Kidney glomerular epithelial cell (primary cell): ENCODE measurements at places on chromosomes 11 and 22.
A peak's percentile ranks its signal among the peaks of the same experiment; 100 is the strongest.

GRCh38 chr11:84714316-84714780 is 912.8 kb downstream of the DLG2 start:
- DNase-seq = peak; percentile 57

DNA sequence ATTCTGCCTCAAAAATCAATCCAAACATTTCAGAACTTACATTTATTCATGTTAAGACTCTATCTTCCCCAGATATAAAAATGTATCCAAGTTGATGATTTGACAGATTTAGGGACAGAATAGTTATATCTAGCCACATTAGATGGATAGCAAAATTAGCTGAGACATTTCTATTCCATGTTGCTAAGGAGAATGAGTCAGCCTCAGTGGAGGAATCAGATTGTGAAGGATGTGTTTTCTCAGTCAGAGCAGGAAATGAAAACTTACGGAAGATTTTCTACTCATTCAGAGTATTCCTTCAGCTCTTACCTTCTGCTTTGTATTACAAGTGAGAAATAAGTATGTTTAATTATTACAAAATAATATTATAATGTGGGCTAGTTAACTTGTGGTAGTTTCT is 556.3 kb upstream of the ANO3 start:
- DNase-seq = peak; percentile 15

DNA sequence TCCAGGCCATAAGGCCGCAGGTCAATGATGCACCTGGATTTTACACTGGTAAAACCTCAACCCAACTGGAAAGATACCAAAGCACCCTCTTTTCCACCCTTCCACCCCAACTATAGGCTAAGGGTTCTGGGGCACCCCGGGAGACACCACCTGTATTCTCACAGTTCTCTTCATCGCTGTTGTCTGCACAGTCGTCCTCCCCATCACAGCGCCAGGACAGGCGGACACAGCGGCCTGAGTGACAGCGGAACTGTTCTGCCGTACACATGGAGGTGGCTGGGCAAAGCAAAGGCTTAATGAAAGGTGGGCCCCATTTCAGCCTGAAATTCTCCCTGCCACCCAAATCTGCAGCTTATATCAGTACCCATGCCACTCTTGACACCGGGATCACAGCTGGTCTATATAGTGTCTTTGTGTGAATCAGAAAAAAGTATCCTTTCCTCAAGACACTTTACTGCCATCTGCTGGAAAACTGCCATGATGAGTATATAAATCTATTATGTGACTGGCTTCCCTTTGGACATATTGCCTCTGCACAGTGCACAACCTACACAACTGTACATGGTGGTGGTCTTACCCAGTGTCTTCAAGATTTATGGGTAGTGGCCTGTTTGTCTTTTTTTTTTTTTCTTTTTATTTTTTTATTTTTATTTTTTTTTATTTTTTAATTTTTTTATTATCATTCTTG is 21.5 kb downstream of the LRP4 start:
- peak; percentile 3 for DNase-seq

DNA sequence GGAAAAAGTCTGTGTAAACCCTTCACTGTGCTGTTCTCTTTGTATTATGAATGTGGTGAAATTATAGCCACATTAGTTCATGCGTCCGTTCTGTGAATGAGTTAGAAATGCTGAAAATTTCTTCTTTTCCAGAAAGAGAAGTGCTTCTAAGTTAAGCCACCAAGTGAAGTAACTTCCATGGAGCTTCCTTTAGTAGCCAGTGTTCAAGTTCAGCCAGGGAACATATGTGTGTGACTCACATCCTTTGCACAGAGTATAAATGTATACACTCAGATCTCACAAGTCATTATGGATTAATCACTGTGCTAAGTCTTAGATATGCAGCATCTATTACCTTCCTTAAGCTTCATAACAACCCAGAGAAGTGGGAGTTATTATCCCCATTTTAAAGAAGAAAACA is 3.1 kb upstream of the MMP8 start:
- DNase-seq = no peak

DNA sequence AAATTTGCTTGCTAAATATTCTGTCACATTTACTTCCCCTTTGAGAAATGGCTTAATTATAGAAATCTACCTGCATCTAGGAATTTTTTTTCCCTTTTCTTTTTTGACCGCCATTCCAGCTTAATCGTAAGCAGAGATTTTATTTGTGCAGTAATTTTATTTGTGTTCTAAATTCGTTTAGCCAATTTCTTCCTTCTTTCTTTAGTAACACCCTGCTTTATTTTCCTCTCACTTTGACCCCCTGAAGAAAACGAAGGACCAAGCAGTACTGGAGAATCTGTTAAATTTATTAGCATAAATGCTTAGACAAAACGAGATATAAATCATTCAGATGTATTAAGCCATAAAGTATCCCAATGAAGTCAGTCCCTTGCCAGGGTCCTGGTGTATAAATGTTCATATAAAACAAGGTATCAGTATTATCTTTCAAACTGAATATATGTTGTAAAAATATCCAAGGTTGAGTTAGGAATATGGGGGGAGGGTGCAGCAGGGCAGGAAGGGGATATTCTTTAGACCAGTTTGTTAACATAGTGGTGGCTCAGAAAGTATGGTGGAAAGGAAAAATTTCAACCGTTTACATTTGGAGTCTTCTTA is 5.1 kb upstream of the WT1 start:
- DNase-seq = no peak

GRCh38 chr11:64542172-64543125 is 48.6 kb upstream of the SLC22A12 start:
- DNase-seq = no peak

DNA sequence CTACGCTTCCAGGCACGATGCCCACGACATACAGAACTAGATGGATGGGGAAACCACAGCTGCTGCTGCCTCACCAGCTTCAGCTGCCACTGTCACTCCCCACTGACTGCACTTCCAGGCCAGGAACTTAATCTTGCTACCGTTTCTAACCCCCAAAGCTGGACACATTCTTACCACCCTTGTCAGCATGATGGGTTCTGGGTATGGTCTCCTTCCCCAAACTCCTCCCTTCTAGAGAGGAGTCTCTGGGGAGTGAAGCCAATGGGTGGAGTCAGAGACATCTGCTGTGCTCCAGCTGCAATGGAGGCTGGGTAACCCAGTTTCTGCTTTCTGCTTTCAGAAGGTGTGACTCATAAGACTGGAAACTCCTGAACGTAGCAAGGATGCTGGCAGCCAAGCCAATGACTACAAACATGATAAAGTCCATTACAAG is 87.0 kb upstream of the THY1 start:
- DNase-seq = peak; percentile 38

GRCh38 chr11:33772300-33772699 is 2.0 kb downstream of the FBXO3 start:
- peak; percentile 75 for DNase-seq

DNA sequence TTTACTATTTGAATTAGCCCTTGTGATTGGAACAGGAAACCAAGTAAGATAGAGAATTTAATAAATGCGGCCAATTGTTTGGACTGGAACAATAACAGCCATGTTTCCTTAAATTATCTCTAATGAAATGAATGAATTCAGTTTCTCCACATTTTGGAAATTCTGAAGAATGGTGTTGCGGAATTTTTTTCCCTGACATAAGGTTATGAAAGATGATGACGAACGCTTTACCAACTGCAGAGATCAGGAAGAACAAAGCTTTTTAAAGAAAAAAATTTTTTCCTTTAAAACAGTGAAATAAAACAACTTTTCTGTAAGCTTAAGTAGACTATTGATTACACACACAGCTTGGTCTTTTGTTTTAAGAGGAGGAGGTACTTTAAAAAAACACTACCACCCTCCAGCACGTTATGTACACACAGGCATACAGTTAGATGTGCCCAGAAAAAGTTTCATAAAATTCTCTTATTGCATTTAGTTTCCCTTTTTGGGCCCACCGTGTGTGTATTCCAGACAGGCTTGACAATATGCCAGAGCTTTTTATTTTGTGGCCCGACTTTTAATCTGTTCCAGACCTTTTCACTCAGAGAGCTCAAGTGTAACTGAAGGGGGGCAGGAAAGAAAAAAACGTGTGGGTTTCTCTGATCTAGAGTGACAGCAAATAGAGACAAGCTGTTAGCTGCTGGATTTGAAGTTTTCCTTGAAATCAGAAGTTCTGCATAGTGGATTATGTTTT is 77.3 kb downstream of the YAP1 start:
- DNase-seq = no peak

- DNase-seq = no peak
Measured at GRCh38 chr11:25200925-25201324, 704.1 kb downstream of the LUZP2 start.

DNA sequence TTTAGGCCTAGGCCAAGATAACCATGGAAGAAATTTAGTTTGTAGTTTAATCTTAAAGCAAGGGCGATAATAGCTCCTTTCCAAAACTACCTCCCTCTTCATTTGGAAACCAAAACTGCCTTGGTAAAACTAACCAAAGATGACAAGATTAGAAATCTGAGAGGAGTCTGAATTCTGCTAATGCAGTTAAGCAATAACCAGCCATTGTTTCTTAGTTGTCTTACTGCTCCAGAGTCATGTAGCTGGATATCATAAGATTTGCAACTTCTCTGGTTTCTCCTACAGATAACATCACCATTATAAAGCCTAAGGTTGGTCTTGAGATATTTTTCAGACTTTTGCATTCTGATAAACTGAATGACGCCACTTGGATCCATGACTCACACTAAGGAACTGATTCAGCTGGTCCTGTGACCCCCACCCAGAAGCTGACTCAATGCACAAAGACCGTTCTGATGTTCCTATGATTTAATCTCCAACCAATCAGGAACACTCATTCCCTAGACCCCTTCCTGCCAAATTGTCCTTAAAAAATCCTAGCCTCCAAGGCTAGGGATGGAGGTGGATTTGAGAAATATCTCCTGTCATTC is 200.8 kb downstream of the LUZP2 start:
- DNase-seq = no peak

- DNase-seq = no peak
Measured at GRCh38 chr22:49042066-49042465, 785.6 kb downstream of the BRD1 start.

DNA sequence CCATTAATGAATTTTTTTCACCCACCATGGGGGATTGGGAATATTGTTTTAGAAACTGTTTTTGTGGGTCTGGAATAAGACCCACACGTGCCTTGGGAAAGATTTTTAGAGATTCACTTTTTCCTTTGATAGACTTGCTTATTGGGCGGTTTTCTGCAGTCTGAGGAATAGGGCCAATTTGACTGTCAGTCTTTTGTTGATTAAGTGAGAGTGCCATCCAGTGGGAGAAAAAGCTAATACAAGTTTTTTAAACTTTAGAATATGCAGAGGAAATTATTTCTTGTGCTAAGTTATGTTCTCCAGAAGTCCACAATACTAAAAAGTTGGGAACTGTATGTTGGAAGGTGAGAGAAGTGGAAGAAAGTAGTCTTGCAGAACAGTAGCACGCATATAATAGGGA is 56.1 kb downstream of the PRMT3 start:
- peak; percentile 21 for DNase-seq

DNA sequence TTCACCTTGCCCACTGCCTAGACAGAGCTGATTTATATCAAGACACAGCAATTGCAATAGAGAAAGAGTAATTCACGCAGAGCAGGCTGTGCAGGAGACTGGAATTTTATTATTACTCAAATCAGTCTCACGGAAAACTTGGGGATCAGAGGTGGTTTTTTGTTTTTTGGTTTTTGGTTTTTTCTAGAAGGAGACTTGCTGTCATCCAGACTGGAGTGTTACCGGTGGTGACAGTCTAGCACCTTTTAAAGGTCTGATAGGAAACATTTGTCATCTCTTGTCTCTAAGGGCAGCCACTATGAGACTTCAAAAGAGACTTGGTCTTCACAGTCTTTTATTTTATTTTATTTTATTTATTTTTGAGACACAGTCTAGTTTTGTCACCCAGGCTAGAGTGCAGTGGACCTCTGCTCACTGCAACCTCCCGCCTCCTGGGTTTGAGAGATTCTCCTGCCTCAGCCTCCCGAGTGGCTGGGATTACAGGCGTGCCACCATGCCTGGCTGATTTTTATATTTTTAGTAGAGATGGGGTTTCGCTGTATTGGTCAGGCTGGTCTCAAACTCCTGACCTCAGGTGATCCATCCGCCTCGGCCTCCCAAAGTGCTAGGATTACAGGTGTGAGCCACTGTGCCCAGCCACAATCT is 19.1 kb downstream of the APOBEC3H start:
- DNase-seq = no peak

- no peak for DNase-seq
Measured at GRCh38 chr11:2498750-2499149, 53.9 kb downstream of the KCNQ1 start.

DNA sequence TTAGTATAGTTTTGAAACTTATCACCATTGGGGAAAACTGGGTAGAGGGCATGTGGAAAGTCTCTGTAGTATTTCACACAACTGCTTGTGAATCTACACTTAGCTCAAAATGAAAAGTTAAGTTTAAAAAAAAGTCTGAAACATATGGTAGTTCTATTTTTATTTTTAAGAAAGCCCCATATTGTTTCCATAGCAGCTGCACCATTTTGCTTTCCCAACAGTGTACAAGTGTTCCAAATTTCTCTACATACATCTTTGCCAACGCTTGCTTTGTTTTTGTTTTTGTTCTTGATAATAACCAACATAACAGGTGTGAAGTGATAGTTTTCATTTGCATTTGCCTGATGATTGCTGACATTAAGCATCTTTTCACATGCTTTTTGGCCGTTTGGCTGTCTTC is 445.2 kb downstream of the FAM181B start:
- no peak for DNase-seq

DNA sequence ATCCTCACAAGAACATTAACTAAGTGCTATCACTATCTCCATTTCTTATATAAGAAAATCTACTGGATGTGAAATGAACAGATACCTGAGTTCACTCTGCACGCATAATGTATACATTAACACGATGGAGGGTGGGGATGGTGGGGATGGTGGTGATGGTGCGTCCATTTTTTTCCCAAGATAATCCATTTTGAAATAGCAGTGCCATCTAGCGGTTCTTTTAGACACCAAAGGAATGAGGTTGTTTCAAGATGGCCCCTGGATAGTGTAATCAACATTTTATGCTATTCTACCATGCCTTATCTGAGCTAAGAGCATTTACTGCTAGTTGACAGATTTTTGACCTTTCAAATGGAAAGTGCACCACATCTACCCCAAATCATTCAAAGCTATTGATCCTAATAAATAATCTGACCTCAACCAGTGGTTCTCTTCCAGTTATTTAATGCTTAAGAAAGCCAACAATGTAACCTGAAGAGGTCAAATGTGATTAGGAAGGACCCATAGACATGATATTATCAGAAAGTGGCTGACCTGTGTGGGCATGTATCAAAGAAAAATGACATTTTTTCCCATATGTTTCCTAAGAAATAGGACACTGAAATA is 714.7 kb upstream of the TENM4 start:
- peak; percentile 32 for DNase-seq

DNA sequence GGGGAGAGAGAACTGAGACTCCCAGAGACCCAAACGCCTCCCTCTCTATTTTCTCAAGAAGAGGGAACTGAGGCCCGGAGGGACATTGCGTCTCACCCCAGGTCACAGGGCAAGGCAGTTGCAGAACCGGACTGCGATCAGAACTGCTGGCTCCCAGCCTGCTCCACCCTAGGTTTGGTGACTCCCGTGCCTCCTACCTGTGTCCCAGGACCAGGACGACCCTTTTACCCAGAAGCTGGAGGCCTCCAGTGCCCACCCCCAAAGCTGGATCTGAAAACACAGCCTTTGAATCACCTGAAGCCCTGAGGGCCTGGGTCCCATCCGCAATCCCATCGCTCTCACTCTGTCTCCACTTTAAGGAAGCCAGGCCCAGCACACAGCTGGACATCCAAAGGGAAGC is 1.4 kb downstream of the GSTT4 start:
- no peak for DNase-seq
